ENCODE measurements at places on chromosomes 5 and 9.

DNA sequence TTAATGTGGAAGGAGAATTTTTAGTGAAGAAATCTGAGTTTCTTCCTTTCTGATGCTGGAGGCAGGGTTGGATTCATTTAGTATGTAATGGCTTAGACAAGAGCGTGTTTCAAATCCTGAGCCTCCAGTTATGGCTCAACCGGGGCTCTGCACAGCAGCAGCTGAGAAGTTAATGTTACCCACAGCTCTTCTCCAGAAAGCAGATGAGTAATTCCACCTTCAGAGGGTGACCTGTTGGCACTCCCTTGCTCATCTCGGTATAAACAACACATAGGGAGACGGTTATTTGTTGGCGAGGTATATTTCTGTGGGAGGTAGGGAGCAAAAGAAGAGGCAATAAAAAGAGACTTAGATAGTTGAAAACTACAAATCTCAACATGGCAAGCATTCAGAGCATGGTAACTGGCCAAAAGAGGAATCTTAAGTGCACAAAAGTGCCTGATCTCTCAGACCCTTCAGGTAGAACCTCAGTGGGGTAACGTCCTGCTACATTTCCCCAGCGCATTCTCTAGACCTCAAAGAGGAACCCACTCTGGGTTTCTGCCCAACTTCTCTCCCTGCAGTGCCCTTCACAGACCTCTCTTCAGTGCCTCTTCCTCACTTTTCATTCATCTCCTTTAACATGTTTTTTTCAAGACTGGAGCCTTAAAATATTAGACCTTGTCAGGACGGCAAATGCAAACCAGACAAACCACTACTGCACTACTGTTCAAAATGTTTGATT is 417.5 kb upstream of the ADAMTSL1 start:
- no peak for DNase-seq

DNA sequence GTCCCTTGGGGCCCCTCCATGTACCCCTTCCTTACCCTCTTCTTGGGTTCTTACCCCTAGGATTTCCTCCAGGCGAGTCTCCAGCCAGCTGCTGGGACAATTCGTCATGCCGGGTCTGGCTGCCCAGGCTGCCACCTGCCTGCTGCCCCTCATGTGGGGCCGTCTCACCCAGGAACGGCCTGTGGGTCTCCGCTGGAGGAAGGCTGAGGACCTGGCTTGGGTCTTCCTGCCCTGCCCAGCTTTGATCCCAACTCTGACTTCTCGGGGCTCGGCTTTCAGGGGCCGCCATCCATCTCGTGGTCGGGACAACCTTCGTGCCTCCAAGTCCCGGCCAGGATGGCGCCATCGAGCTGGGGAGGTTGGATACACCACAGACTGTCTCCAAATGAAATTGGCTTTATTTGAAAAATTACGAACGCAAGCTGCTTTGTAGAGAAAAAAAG is 38.1 kb downstream of the HMCN2 start:
- no peak for DNase-seq

GRCh38 chr5:3310541-3311261 is 284.9 kb upstream of the IRX1 start:
- no peak for DNase-seq

DNA sequence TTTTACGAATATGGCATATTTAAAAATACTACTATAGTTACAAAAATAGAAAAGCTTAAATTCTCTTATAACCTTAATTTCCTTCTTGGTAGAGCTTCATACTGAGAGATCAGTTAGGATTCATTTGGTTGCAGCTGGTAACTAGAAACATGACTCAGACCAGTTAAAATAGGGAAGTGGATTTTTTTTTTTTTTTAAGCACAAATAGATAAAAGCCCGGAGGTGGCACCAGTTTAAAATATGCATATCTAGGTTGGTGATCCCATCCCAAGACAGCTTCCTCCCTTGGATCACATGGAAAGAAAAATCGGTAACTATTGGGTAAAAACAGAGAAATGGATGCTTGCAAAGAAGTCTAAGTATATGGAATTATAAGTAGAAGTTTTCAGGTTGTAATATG is 1634.3 kb downstream of the MAT2B start:
- DNase-seq = no peak

GRCh38 chr9:68947842-68948569 is 65.9 kb downstream of the PRKACG start:
- DNase-seq = no peak

DNA sequence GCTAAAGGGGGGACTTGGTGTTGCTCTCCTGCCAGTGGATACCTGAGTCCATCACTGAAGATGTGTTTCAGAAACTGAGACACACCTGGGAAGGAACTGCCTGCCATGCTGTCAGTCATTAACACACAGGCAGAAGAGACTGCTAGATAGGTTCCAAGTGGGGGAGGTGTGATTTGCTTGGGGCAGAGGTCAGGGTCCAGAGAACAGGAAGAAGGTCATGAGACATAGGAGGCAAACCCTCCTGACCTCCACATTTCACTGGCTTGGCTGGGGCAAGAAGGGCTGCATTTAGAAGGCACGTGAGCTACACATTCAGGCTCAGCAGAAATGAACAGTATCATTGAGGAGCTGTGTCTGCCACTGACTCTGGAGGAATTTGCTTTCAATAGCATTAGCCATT is 215.8 kb downstream of the HSPA4 start:
- DNase-seq = no peak

- DNase-seq = no peak
These were observed 6.3 kb downstream of the MTREX start for GRCh38 chr5:55313870-55314617.

GRCh38 chr5:59519338-59519737 is 374.2 kb downstream of the PDE4D start:
- DNase-seq = no peak

- DNase-seq = no peak
These were observed 274.5 kb upstream of the IZUMO3 start for GRCh38 chr9:24820196-24820595.

GRCh38 chr9:37004424-37004935 is 29.6 kb downstream of the PAX5 start:
- DNase-seq = no peak

DNA sequence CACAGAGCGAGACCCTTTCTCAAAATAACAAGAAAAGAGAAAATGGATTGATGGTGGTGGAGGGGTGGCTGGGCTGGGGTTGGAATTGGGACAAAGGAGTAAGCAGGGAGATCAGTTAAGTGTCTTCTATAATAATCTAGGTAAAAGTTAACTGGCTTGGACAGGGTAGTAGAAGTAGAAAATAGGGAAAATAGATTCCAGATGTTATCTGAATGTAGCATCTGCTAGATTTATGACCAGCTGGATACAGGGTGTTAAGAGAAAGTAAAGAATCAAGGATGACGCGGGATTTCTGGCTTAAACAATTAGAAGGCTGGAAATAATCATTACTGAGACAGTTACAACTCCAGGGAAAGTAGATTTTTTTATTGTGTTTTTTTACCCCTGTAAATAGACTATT is 13.0 kb downstream of the PPP6C start:
- DNase-seq = no peak

Data from HS-5 (cell line).